ENCODE measurements at places on chromosomes 2 and 18.

GRCh38 chr2:232871418-232871834, 1.4 kb downstream of the SNORC start:
- DNase-seq = no peak

DNA sequence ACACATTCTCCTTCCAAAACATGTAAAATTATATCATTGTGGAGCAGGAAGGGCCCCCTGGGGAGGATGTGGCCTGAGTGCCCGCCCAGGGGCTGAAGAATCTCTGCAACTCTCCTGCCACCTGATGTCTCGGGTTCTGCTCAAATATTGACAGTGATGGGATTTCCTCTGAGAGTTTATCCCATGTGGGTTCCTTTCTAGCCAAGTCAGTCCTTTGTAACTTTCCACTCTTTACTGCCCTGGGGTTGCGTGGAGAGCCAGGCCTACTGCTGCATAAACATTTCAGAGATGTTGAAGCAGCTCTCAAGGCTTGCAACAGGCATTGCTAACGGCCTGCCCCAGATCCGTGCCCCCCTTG, 4.0 kb upstream of the RAB17 start:
- DNase-seq = no peak

DNA sequence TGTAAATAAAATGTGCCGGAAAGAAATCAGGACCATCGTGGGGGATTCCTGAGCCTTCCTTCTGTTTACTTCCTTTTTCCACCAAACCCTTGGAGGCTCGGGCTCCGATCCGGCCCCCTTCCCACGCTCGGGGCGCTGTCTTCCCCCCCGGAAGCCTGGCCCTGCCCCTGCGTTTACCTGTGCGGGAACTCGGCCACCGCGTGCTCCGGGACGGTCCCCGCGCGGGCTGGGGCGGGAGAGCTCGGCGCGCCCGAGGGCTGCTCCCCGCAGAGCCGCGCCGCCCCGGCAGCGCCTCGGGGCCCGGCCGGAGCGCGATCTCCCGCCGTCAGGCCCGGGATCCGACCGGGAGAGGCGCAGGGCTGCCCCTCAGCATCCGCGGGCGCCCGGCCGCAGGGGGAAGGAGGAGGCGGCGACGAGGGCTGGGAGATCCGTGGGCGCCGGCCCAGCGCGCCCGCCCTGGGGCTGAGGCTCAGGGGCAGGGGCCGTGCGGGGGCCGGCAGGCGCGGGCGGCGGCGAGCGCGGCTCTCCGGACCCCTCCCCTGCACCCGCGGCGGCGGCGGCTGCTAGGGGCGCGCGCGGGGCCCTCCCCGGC, 435 bp downstream of the ADCY3 start:
- DNase-seq = peak; percentile 31

GRCh38 chr18:64401268-64402060, 252.6 kb upstream of the LINC00305 start:
- DNase-seq = no peak

- DNase-seq = no peak
Measured at GRCh38 chr2:120912101-120912985, 176.7 kb downstream of the GLI2 start.

DNA sequence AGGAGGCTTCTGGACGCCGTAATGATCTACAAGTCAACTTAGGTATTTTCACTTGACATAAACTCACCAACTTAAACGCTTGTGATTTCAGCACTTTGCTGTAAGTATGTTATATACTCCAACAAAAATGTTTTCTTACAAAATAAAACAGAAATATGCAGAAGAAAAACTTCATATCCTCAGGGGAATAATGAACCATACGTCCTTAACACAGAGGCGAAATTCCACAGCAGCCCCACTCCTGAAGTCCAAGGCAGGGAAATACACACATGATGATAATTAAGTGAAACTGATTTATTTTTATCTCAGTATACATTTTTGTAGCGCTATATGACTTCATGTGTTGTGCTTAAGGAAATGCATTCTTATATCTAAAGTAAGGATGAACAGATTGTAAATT, 335.4 kb upstream of the VWC2L start:
- DNase-seq = no peak

- DNase-seq = no peak
Measured at GRCh38 chr2:229695961-229696360, 18.4 kb downstream of the DNER start.

All from ACHN (cell line).